Cerebellum (tissue), 4 donors: ENCODE measurements at places on chromosomes 4 and X. TPM values are rescaled to one million over a fixed set of nuclear protein-coding genes. Genes with fewer than 3 reads are reported as not detected.

Gene HTN1
- not detected for total RNA-seq

Gene CRLF2
- not detected for total RNA-seq

Gene MAML3
- 18.6 TPM for total RNA-seq

Gene VGLL1
- total RNA-seq, result not detected

Gene SH3BP2
- 31.2 TPM for total RNA-seq

Gene NDP
- total RNA-seq, result 18.7 TPM

Gene MAGEA12
- total RNA-seq, result not detected

Gene GC
- total RNA-seq, result not detected
